HFFc6 (cell line): ENCODE measurements at places on chromosomes 6 and 20. TPM values are rescaled to one million over a fixed set of nuclear protein-coding genes. Genes with fewer than 3 reads are reported as not detected.
A peak's percentile ranks its signal among the peaks of the same experiment; 100 is the strongest.

DNA sequence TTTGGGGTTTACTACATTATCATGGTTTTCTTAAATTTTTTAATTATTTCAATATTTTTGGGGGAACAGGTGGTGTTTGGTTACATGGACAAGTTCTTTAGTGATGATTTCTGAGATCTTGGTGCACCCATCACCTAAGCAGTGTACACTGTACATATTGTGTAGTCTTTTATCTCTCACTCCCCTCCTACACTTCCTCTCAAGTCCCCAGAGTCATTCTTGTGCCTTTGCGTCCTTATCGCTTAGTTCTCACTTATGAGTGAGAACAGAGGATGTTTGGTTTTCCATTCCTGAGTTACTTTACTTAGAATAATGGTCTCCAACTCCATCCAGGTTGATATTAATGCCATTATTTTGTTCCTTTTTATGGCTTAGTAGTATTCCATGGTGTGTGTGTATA, 130.9 kb upstream of the CD93 start:
- H3K27ac ChIP-seq = no peak overlapping the region
- H3K27me3 ChIP-seq = no peaks in the 10 kb centered on the region; the same call in 1 of the 2 replicates
- H3K4me3 ChIP-seq = no peak overlapping the region
- no peaks in the 10 kb centered on the region for H3K36me3 ChIP-seq
- DNase-seq = no peak

MTFR2 gene
- 4.1 to 6.2 TPM (median 4.2 TPM) in 3 replicates for total RNA-seq

DNA sequence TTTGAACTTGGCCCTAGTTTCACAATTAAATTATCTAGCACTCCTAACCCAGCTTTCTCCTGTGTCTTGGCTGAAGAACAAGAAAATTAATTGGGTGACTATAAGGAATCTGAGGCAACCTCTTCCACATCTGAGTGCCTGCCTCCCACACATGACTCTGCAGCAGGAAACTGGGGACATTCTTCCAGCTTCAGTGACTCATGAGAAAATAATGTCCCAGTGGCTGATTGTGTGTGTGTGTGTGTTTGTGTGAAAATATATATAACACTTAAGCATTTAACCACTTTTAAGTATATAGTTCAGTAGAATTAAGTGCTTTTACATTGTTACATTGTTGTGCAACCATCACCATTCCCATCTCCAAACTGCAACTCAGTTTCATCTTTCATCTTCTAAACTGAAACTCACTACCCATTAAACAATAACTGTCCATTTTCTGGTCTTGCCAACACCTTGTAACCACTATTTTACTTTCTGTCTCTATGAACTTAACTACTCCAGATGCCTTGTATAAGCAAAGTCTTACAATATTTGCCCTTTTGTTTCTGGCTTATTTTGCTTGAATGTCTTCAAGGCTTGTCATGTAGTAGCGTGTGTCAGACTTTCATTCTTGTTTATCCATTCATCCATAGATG, 8.7 kb downstream of the TRIM38 start:
- peak; percentile 89 for DNase-seq
- no peaks in the 10 kb centered on the region; the same call in 1 of the 2 replicates for H3K27me3 ChIP-seq
- H3K36me3 ChIP-seq = peaks cover 66% of the 10 kb centered on the region

DNA sequence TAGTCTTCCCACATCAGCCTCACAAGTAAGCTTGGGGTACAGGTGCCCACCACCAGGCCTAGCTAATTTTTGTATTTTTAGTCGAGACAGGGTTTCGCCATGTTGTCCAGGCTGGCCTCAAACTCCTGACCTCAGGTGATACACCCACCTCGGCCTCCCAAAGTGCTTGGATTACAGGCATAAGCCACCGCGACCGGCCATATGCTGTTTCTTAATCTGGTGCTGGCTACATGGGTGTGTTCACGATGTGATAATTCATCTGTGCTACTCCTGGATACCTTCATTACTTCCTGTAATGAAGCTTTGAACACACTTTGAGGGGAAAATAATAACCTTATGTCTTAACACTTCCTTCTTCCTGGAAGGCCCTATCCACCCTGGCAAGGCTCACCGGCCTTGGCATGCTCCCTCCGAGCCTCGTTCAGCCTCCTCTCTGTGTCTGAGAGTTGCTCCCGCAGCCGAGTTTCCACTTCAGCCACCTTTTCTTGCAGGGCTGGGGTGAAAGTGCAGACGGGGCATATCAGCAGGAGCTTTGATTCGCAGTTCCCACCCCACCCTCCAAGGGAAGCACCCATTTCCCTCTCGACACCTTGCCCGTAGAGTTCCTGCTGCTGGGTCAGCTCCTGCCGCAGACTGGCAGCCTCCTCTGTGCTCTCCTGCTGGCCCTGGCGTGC, 5.6 kb upstream of the PSORS1C2 start:
- H3K27me3 ChIP-seq = peaks cover 2% of the 10 kb centered on the region; the same call in 1 of the 2 replicates
- DNase-seq = no peak
- peaks cover 26% of the 10 kb centered on the region for H3K4me1 ChIP-seq
- 0 out of 2 replicates have a peak, but pooled peaks cover 9% of the 10 kb centered on the region for H3K36me3 ChIP-seq
- H3K27ac ChIP-seq = no peak overlapping the region
- no peak overlapping the region for H3K4me3 ChIP-seq

ZC3H12D gene
- 0.09 to 0.17 TPM in 2 of 3 replicates, not detected in the other for total RNA-seq

DNA sequence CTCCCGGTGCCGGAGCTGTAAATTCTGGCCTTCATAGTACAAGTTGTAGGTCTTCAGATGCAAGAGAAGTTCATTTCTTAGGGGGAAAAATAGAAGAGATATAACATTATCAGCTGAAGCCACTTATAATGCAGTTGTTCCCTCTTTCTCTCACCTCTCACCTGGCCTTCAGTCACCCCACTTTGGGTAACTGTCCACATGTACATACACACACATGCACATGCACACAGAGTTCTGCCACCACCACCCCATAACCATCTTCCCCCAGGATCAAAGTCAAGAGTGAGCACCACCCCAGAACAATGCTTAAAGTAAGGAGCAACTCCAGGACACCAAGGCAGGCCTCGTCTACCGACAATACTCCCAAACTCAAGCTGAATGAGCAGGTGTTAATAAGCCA, 76.3 kb downstream of the PRND start:
- peaks cover 24% of the 10 kb centered on the region for H3K4me1 ChIP-seq
- no peak for DNase-seq
- no peak overlapping the region for H3K4me3 ChIP-seq
- no peak overlapping the region for H3K27ac ChIP-seq
- H3K27me3 ChIP-seq = peaks cover 2% of the 10 kb centered on the region

DNA sequence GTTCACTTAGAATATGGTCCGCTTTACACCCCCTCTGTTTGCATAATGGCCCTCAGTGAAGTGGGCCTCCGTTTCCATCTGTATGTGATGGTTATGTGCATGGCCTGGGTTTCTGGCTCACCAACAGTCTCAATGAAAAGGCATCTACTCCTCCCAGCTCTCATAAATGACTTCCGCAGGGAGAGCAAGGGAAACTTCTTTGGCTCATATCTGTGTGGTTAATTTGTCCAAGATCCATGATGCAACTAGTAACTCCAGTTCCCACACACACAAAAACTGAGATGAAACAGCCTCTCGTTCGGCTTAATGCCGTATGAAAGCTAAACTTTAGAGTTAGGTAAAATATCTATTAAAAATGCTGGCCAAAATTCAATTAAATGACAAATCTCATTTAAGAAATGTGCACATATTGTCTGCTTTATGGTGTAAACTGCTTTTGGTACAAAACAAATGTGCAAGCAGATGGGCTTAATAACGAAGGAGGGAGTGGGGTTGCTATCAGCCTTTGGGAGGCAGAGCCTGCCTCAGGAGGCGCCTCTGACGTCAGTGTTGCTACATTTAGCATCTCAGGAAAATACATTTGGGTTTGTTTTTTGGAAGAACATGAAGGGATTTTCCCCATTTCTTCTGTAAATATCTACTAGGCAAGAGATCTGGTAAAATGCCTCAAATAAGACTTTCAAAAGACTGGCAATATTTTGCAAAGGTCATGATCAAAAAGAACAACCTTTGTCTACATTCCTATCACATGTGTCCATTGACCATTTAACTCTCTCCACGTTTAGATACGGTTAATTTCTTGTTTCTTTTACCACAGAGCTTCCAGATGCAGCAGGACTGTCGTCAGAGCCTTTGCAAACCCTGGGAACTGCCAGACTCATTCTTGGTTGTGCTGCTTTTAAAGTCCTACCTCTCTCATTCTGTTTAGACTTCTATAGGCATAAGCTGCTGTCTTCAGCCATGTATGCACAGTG, 96.8 kb downstream of the ARMC2 start:
- peak; percentile 90 for DNase-seq
- H3K27ac ChIP-seq = peak overlapping the region; percentile 99
- peaks cover 1% of the 10 kb centered on the region for H3K27me3 ChIP-seq
- no peaks in the 10 kb centered on the region for H3K36me3 ChIP-seq

- H3K4me3 ChIP-seq = no peak overlapping the region
- no peaks in the 10 kb centered on the region for H3K36me3 ChIP-seq
- no peak overlapping the region for H3K27ac ChIP-seq
- peaks cover 5% of the 10 kb centered on the region; the same call in 1 of the 2 replicates for H3K27me3 ChIP-seq
Measured at GRCh38 chr6:24458941-24459340, 30.4 kb downstream of the GPLD1 start.

HMGCLL1 gene
- total RNA-seq = not detected in 2 replicates

- no peak for DNase-seq
- H3K27me3 ChIP-seq = peaks cover 8% of the 10 kb centered on the region
- H3K4me1 ChIP-seq = peaks cover 20% of the 10 kb centered on the region
- no peak overlapping the region for H3K27ac ChIP-seq
- H3K36me3 ChIP-seq = no peaks in the 10 kb centered on the region
- H3K4me3 ChIP-seq = no peak overlapping the region
Measured at GRCh38 chr6:10591422-10592160, 70.4 kb downstream of the GCNT2 start.

DNA sequence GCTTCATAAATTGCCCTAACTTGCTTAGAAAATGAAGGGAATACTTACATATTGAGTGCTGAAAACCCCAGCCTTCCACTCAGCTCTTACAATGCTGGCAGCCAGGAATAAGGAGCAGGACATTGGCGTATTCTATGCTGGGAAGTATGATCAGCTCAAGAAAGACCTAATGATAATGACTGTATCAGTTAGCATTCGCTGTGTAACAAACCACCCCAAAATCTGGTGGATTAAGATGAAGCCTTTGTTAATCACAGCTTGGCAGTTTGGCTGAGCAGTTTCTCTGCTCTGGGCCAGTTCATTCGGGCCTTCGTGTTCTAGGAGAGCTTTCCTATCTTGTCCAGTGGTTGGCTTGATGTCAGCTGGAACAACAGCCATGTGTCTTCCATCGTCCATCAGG, 33.4 kb upstream of the TUBB2A start:
- peaks cover 3% of the 10 kb centered on the region; the same call in 1 of the 2 replicates for H3K36me3 ChIP-seq
- peaks cover 8% of the 10 kb centered on the region for H3K27me3 ChIP-seq
- no peak for DNase-seq
- no peaks in the 10 kb centered on the region for H3K4me1 ChIP-seq
- H3K4me3 ChIP-seq = no peak overlapping the region

- no peak for DNase-seq
- no peaks in the 10 kb centered on the region; the same call in 1 of the 2 replicates for H3K36me3 ChIP-seq
- H3K27me3 ChIP-seq = peaks cover 2% of the 10 kb centered on the region; the same call in 1 of the 2 replicates
- no peak overlapping the region for H3K27ac ChIP-seq
Measured at GRCh38 chr20:16257021-16257420, 316.2 kb downstream of the KIF16B start.

DNA sequence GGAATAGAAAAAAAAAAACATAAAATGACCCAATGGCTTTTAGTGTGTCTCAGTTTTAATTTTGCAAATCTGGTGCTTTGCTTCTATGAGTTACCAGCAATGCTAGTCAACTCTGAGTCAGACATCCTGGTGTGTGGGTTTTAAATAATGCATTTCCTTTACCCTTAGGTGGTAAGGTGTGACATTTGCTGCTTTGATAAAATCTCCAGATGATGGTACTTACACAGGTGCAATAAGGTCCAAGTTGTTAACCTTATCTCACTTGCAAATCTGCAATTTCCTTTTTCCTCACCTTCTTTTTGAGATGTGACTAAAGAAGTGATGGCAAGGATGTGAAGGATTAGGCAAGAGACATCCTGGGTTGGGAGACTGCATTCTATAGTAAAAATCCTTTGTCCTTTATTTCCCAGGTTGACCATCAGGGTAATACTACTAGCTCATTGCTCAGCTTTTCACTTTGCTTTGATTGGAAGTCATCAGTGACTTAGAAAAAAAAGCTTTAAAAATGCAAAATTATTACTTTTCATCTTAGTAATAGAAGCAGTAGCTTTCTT, 818.5 kb upstream of the FLRT3 start:
- no peaks in the 10 kb centered on the region for H3K4me1 ChIP-seq
- DNase-seq = no peak
- H3K27ac ChIP-seq = no peak overlapping the region
- no peaks in the 10 kb centered on the region for H3K36me3 ChIP-seq
- H3K27me3 ChIP-seq = no peaks in the 10 kb centered on the region; the same call in 1 of the 2 replicates
- no peak overlapping the region for H3K4me3 ChIP-seq

GRCh38 chr20:13029687-13030375, 21.1 kb downstream of the SPTLC3 start:
- H3K36me3 ChIP-seq = no peaks in the 10 kb centered on the region
- no peak overlapping the region for H3K4me3 ChIP-seq
- H3K27ac ChIP-seq = no peak overlapping the region
- H3K4me1 ChIP-seq = no peaks in the 10 kb centered on the region; the same call in 1 of the 2 replicates

DNA sequence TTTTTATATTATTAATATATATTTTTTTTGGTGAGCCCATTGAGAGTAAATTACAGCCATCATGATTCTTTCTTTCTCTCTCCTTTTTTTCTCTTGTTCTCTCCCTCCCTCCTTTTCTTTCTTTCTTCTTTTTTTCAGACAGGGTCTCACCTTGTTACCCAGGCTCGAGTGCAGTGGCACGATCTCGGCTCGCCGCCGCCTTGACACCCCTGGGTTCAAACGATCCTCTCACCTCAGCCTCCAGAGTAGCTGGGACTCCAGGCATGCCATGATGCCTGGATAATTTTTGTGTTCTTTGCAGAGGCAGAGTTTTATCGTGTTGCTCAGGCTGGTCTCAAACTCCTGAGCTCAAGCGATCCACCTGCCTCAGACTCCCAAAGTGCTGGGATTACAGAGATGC, 1.6 kb downstream of the CCDC170 start:
- peak overlapping the region; percentile 32; the same call in 1 of the 2 replicates for H3K4me3 ChIP-seq
- H3K27ac ChIP-seq = no peak overlapping the region
- no peaks in the 10 kb centered on the region for H3K36me3 ChIP-seq
- DNase-seq = no peak

GRCh38 chr6:96194675-96195074, 178.9 kb downstream of the FUT9 start:
- no peaks in the 10 kb centered on the region for H3K36me3 ChIP-seq
- no peak for DNase-seq
- H3K4me3 ChIP-seq = no peak overlapping the region

DNA sequence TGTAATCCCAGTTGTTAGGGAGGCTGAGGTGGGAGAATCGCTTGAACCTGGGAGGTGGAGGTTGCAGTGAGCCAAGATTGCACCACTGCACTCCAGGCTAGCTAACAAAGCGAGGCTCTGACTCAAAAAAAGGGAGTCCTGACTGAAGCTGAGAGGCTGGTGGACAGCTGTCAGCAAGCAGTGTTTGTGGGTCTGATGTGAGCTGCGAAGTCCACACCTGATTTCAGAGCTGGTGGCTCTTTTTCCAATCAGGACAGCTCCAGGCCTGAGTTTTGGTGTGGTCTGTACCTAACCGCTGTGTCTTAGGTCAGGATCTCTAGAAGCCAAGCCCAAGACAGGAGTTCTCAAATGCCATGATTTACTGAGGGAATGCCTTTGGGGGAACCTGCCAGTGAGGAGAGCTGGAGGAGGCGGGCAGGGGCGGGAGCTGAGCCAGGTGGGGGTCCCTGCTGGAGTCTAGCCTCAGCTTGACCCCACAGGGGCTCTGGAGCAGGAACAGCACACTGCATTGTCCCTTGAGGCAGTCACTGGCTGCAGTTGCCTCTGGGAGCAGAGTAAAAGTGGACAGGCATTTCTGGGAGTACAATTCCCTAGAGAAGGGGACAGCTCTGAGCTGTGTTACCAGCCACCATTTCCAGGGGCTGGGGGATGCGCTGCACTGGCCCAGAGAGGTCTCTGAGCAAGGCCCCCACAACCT, 5.0 kb downstream of the GFRA4 start:
- H3K27ac ChIP-seq = no peak overlapping the region
- H3K36me3 ChIP-seq = no peaks in the 10 kb centered on the region
- H3K4me1 ChIP-seq = peaks cover 6% of the 10 kb centered on the region; the same call in 1 of the 2 replicates
- DNase-seq = no peak
- no peak overlapping the region for H3K4me3 ChIP-seq

CD109 gene
- total RNA-seq = 28.4 to 52.4 TPM (median 31.3 TPM) in 3 replicates
